Neural progenitor cell (in vitro differentiated cells): ENCODE measurements at places on chromosomes 12 and 14. TPM values are rescaled to one million over a fixed set of nuclear protein-coding genes. Genes with fewer than 3 reads are reported as not detected.

JPH4 gene
- 3.2 and 13.5 TPM in 2 replicates for total RNA-seq

CLEC7A gene
- not detected in 2 replicates for total RNA-seq

OTOGL gene
- total RNA-seq = 0.13 and 0.77 TPM in 2 replicates

CRACR2A gene
- 0.06 and 1.1 TPM in 2 replicates for total RNA-seq

GRCh38 chr12:77070382-77070781, 5.0 kb upstream of the E2F7 start:
- DNase-seq = no peak
- no peak overlapping the region for H3K27ac ChIP-seq
- H3K36me3 ChIP-seq = no peaks in the 10 kb centered on the region
- no peak overlapping the region for H3K4me3 ChIP-seq
- H3K27me3 ChIP-seq = no peaks in the 10 kb centered on the region

GRCh38 chr12:30905463-30906009, 21.0 kb upstream of the TSPAN11 start:
- peaks cover 19% of the 10 kb centered on the region for H3K4me1 ChIP-seq
- peak; percentile 56 for DNase-seq
- H3K27me3 ChIP-seq = no peaks in the 10 kb centered on the region
- H3K4me3 ChIP-seq = no peak overlapping the region

DNA sequence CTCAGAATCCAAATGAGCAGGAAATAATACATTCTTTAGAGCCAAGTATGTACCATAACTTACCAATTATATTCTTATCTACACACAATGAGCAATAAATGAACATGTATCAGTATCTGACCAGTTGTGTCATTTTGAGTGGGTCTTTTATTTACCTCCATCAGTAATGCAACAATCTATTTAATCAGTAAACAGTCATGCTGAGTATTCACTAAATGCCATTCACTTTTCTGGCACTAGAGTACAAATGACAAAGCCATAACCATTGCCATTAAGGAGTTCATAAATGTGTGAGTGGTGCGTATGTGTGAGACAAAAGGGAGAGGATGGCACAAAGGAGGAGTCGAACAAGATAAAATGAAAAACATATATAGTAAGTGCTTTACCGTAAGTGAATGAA, 1.5 kb upstream of the STRAP start:
- H3K4me1 ChIP-seq = peaks cover 20% of the 10 kb centered on the region
- no peaks in the 10 kb centered on the region for H3K27me3 ChIP-seq
- H3K4me3 ChIP-seq = no peak overlapping the region
- H3K27ac ChIP-seq = no peak overlapping the region

DNA sequence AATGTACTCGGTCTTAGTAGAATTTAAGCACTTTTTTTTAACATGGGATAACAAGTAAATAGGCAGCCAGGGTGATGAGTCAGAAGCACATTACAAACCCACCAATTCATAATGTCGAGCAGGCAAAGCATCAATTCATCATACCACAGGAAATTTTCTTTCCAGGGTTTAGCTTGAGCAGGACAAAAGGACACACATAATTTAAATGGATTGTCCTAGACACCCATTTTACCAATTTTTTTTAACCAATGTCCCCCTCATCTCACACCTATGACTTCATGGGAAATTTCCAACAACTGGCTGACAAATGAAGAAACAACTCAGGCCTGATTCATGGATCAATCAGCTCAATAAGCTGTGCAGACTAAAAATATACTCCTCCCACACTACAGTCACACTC, 58.8 kb upstream of the FOXG1 start:
- DNase-seq = no peak
- no peak overlapping the region for H3K27ac ChIP-seq

DNA sequence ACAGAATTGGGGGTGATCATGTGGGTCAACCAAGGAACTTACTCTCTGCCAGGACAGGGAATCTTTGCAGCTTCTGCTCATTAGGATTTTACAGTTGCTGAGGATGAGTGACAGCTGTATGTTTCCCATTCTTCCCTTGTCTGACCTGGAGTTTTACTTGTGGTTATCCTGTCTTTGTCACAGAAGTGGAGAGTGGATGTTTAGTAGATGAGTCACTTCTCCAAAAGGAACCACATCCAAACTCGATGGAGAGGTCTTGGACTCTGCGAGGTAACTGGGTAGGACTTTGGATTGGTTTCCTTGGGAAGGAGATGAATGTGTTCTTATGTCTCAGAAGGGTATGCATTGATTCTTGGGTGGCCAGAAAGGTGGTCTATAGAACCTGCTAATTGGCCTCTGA, 53.8 kb upstream of the USP44 start:
- no peaks in the 10 kb centered on the region for H3K27me3 ChIP-seq
- no peaks in the 10 kb centered on the region for H3K4me1 ChIP-seq
- no peak overlapping the region for H3K4me3 ChIP-seq
- no peaks in the 10 kb centered on the region for H3K36me3 ChIP-seq
- H3K27ac ChIP-seq = no peak overlapping the region

DNA sequence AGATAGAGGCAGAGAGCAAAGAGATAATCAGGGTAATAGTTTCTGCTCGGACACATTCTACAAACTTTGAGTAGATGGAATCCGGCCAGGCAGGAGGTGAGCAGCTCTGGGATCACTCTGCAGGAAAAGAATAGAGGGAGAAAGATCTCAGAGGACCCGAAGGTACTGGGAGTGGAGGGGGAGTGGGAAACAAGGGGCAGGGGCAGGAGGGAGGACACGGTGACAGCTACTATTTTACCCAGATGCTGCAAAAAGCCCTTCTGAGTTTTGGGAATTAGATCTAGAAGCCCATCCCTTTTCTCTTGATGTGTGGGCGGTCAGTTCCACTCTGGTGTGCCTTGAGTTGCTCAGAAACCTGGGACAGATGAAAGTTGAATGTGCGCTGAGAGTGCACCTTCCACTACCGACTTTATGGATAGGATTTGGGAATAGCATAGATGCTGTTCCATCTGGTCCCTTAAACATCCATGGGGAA, 556 bp downstream of the GPRC5A start:
- peaks cover 6% of the 10 kb centered on the region for H3K4me1 ChIP-seq
- H3K36me3 ChIP-seq = no peaks in the 10 kb centered on the region
- no peak for DNase-seq
- peak overlapping the region; percentile 51 for H3K4me3 ChIP-seq

DNA sequence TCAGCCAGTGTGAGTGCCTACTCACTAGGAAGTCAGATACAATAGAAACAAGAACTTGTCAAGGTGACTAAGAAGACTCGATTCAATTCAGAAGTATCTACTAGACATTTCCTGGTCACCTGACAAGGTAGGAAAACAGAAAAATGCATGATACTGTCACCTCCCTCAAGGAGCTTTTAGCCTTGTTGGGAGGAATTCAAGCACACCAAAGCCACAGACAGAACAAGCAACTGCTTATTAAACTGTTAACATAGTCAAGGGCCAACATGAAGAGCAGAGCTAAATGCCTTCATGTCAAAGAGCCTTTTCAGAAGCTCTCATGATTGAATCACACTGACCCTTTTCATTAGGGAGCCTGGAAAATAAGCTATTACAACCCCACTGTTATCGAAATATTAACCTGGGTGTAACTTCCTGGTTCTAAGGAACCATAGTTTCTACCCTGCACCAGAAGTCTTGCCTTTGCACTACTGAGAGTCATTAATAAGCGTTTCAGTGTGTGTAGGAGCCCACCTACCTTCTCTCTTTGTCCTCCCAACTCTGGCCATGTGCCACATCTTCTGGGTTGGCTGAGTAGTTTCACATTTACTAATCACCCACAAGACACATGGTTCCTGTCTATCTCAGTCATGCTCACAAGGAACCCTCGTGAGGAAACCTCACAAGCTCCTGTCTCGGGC, 31.0 kb upstream of the LGALS3 start:
- DNase-seq = no peak
- no peak overlapping the region for H3K27ac ChIP-seq
- H3K4me1 ChIP-seq = peaks cover 14% of the 10 kb centered on the region
- H3K36me3 ChIP-seq = no peaks in the 10 kb centered on the region

- peaks cover 10% of the 10 kb centered on the region for H3K4me1 ChIP-seq
- no peak overlapping the region for H3K27ac ChIP-seq
- no peak for DNase-seq
- no peaks in the 10 kb centered on the region for H3K36me3 ChIP-seq
These were observed 106.4 kb downstream of the ARF6 start for GRCh38 chr14:49999146-49999761.

GRCh38 chr14:53167602-53168328, 14.6 kb upstream of the DDHD1 start:
- no peaks in the 10 kb centered on the region for H3K36me3 ChIP-seq
- no peaks in the 10 kb centered on the region for H3K27me3 ChIP-seq
- H3K4me1 ChIP-seq = no peaks in the 10 kb centered on the region
